GM04503 (cell line): ENCODE measurements at places on chromosomes 13 and 19.

DNA sequence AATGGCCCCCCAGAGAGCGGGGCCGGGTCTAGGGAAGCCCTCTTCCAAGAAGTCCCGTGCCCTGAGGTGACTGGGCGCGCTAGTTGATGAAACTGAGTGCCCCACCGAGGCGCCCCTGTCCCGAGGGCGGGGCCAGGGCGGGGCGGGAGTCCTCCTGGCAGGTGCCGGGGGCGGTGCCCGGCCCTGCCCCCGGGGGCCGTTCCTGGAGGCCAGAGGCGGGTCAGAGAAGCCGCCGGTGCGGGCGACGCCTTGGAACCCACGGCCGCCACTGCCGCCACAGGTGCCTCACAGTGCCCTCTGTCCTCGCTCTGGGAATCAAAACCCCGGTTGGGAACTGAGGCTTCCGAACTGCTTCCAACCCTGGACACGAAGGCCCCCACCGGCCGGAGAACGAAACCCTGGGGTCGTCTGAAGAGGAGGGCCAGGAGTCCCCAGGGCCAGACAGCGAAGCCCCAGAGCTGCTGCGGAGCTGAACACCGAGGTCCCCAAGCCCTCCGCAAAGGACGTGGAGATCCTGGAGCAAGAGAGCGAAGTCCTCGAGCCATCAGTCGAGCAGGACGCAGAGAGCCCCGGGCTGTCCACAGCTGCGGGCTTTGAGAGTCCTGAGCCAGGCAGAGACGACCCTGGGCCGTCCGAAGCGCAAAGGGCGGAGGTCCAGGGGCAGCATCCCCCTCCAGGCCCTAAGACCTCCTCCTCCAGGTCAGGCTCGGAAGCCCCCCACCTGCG is at the start of gene MISP3:
TSS of gene MISP3 (plus strand) at position 252 of the 726 bp plus-strand sequence. CDS start 524 bp downstream, outside the sequence.
- DNase-seq = no peak

DNA sequence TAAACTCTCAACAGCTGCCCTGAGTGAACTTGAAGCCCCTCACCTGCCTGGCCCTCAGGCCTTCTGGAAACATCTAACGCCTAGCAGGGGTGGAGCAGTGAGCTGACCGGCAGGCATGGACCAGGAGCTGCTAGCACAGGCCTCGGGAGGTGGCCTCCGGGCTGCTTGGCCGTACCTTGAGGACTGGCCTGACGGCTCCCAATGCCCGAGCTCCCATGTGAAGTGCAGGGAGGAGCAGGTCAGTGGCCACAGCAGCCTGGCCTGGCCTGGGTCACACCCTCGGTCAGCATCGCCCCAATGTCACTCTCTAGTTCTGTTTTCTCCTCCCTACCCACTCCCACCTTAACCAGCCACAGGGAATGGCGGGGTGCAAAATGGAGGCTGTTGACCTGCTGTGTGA is 19.0 kb downstream of the TSHZ3 start:
- no peak for DNase-seq

DNA sequence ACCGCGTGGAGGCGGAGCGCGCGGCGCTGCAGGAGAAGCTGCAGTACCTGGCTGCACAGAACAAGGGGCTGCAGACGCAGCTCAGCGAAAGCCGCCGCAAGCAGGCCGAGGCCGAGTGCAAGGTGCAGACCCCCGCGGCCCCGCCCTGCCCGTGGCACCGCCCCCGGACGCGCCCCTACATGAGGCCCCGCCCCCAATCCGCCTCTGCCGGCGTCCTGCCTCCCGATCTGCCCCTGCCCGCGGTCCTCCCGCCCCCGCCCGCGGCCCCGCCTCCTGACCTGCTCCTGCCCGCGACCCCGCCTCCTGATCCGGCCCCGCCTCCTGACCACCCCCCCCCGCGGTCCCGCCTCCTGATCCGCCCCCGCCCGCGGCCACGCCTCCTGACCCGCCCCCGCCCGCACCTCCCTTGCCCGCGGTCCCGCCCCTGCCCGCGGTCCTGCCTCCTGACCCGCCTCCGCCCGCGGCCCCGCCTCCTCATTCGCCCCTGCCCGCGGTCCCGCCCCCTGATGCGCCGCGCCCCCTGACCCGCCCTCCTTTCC is 11.7 kb downstream of the PRR36 start:
- DNase-seq = no peak

DNA sequence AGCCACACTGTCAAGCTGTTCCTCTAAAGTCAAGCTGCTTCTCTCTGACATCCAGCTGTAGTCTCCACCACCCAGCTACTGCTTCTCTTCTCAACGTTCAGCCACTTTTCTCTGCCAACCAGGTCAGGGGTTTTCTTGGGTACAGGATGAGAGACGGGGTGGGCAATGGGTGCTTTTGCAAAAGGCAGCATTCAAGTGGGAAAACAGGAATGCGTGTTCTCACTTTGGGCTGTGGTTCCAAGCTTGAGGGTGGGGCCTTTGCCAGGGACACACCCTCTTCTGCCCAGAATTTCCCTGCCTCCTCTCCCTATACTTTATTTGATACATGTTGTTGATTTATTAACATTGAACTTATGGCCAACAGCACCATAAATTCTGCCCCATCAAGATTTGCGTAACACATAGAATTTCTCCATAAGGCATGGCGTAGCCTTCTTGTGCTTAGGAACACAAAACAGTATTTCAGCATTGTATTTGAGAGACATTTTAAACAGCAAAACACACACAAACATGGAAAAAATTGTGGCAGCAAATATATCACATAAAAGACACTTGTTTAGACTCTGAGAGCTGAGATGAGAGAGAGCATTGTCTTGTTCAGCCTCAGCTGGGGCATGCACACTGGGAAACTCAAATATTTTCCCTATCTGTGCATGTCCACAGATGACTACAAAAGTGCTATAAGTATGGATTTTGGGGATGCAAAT is 392.8 kb downstream of the SLITRK6 start:
- DNase-seq = no peak

DNA sequence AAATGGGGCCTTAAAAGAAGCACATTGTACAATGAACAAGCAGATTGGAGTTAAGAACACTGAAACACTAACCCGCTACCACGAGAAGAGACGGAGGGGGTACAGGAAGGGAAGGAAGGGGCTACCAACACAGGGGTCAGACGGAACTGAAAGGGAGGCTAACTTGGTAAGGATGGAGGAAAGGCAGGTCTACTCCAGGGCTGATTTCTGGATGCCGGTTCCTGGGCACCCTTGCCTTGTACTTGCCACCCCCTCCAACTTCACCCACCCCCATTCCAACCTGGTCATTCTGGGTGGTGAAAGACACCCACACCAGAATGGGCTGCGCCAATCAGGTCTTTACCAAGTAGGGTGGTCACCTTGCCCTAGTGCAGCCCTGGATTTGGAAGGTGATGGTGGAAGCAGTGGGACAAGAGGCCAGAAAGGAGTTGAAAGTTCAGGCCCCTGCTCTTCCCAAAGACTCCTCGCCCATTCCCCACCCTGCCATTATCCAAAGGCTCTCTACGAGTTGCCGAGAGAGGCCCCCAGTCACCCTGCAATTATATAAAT is 10.3 kb downstream of the ZNF574 start:
- no peak for DNase-seq

DNA sequence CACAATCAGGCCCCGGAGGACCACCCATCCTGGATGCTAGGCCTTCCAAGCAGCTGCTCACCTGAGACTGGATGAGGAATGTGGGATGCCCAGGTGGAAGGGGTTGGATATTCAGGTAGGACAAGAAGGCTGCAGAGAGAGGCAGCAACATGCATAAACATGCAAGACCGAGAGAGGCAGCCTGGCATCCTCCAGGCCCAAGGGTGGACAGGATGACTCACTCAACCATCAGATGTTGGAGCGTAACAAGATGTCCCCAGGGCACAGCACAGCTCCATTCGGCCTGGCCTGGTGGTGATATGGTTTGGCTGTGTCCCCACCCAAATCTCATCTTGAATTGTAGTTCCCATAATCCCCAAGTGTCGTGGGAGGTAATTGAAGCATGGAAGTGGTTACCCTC is 10.0 kb upstream of the CABP5 start:
- no peak for DNase-seq

GRCh38 chr19:1533510-1534150 is 9.8 kb downstream of the PLK5 start:
- no peak for DNase-seq

DNA sequence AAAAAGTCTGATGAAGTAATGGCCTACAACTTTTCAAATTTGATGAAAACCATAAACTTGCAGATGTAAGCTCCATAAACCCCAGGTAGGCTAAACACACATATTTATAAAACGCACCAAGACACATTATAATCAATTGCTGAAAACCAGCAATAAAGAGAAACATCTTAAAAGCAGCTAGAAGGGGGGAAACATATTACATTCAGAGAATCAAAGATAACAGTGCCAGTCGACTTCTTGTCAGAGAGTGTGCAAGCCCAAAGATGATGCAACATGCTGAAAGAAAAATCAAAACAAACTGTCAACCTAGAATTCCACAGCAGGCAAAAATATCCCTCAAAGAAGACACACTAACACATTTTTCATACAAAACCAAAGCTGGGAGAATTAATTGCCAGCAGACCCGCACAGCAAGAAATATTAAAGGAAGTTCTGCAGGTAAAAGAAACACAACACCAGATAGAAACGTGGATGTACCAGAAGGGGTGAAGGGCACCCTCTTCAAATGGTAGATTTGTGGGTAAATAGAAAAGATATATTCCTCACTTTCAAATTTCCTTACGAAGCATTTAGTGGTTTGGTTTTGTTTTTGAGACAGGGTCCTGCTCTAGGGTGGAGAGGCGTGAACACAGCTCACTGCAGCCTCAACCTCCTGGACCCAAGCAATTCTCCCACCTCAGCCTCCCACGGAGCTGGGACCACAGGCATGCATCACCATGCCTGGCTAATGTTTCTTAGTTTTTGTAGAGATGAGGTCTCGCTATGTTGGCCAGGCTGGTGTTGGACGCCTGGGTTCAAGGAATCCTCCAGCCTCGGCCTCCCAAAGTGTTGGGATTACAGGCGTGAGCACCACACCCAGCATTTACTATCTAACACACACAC is 16.5 kb upstream of the ATP1A3 start:
- DNase-seq = peak; percentile 25

GRCh38 chr19:45547965-45548609 is 36.5 kb downstream of the OPA3 start:
- peak; percentile 46 for DNase-seq

DNA sequence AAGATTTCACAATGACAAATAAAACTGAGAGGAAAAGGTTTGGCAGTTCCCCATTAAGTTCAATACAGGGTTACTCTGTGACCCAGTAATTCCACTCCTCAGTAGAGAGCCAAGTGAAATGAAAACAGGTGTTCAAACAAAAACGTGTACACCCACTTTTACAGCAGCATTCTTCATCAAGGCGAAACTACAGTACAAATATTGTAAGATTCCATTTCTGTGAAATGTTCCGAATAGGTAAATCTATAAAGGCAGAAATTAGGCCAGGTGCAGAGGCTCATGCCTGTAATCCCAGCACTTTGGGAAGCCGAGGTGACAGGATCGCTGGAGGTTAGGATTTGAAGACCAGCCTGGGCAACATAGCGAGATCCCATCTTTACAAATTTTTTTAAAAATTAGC is 8.9 kb upstream of the GDF15 start:
- DNase-seq = no peak

GRCh38 chr13:77776704-77777103 is 79.2 kb downstream of the SLAIN1 start:
- DNase-seq = no peak

- no peak for DNase-seq
Measured at GRCh38 chr13:27619093-27619727, 1.1 kb downstream of the LNX2 start.

GRCh38 chr13:73865027-73865426 is 269.2 kb downstream of the KLF12 start:
- DNase-seq = no peak

- no peak for DNase-seq
Measured at GRCh38 chr13:31905961-31906360, 125.6 kb upstream of the FRY start.
